ENCODE measurements at places on chromosomes 3 and 15. TPM values are rescaled to one million over a fixed set of nuclear protein-coding genes. Genes with fewer than 3 reads are reported as not detected.

- no peak for DNase-seq
Observed at GRCh38 chr3:171565481-171566058, 105.4 kb upstream of the TNIK start.

TUSC7 gene
- total RNA-seq, result not detected

ADAMTS7 gene
- 0.42 TPM for total RNA-seq

IGDCC3 gene
- not detected for total RNA-seq

- DNase-seq, result no peak
Observed at GRCh38 chr15:48373821-48374451, 42.7 kb downstream of the DUT start.

- no peak for DNase-seq
Observed at GRCh38 chr3:77147836-77148578, 108.1 kb downstream of the ROBO2 start.

WDR93 gene
- total RNA-seq, result not detected

AGBL1 gene
- total RNA-seq, result 18.5 TPM

GRCh38 chr3:172094621-172095557, 55.5 kb downstream of the FNDC3B start:
- DNase-seq, result no peak

DNA sequence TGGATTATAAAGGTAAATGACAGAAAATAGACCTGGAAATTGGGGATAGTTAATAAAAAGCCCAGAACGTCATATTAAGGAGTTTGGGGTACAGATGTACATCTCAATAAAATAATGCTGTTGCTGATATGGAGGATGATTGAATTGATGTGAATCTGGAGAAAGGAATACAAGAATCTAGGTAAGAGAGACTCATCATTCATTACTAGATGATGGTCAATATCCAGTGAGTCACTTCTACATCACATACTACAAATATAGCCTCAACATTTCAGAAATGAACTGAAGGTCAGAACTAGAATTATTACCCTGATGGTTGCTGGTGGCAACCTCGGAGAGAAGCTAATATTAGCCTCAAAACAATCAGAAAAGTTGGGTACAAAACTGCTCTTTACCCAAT, 37.6 kb upstream of the P3H2 start:
- DNase-seq, result no peak

GRCh38 chr3:41430391-41430790, 231.1 kb downstream of the CTNNB1 start:
- DNase-seq, result no peak

GRCh38 chr15:91894606-91895005, 41.1 kb downstream of the SLCO3A1 start:
- no peak for DNase-seq

- no peak for DNase-seq
Observed at GRCh38 chr3:41131224-41131623, 68.1 kb upstream of the CTNNB1 start.

GRCh38 chr15:66834881-66835878, 133.1 kb downstream of the SMAD6 start:
- no peak for DNase-seq

ELL3 gene
- 2.8 TPM for total RNA-seq

DNA sequence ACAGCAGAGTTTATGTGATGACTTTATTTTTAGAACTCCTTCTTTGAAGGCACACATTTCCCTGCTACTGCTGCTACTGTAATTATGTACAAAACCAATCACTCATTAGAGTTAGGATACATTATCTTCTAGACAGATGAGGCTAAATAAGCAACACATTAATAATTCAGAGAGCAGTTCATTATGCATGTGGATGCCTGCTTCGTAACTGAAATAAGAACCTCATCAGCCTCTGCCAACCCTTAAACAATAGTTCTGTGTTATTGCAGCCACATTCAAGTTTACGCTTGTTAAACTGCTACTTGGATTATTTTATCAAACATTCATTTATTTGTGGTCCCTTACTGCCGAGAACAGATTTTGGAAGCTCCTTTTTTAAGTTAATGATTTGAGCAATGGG, 52.5 kb upstream of the C15orf61 start:
- DNase-seq, result no peak

SEMA6D gene
- 0.97 TPM for total RNA-seq

DNA sequence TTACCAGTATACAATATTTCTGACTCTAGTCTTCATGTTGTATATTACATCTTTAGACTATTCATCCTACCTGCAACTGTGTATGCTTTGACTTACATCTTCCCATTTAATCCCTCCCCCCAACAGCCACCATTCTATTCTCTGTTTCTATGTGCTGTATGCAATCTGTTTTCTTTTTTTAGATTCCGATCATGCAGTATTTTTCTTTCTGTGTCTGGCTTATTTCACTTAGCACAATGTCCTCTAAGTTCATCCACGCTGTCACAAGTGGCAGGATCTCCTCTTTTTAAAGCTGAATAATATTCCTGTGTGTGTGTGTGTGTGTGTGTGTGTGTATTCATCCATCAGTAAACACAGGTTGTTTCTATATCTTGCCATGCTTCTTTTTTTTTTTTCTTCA, 66.4 kb upstream of the NUDT16 start:
- no peak for DNase-seq

- DNase-seq, result no peak
Observed at GRCh38 chr15:29970402-29970695, 112.4 kb upstream of the GOLGA8J start.

- no peak for DNase-seq
Observed at GRCh38 chr3:55466526-55466925, 20.6 kb downstream of the WNT5A start.

- DNase-seq, result no peak
Observed at GRCh38 chr15:77798151-77798835, 165.6 kb upstream of the LINGO1 start.
